ENCODE measurements at places on chromosomes 1 and 21. TPM values are rescaled to one million over a fixed set of nuclear protein-coding genes. Genes with fewer than 3 reads are reported as not detected.

Gene CLCA1
- total RNA-seq: not detected

Gene RPTN
- not detected for total RNA-seq

Gene DENND2D
- 207 TPM for total RNA-seq

Gene GBP7
- 0.15 TPM for total RNA-seq

Gene VAV3
- total RNA-seq: 2.3 TPM

Gene DISC1
- 17.5 TPM for total RNA-seq

GRCh38 chr1:201944639-201945038, 1.7 kb downstream of the LMOD1 start:
- DNase-seq: no peak

DNA sequence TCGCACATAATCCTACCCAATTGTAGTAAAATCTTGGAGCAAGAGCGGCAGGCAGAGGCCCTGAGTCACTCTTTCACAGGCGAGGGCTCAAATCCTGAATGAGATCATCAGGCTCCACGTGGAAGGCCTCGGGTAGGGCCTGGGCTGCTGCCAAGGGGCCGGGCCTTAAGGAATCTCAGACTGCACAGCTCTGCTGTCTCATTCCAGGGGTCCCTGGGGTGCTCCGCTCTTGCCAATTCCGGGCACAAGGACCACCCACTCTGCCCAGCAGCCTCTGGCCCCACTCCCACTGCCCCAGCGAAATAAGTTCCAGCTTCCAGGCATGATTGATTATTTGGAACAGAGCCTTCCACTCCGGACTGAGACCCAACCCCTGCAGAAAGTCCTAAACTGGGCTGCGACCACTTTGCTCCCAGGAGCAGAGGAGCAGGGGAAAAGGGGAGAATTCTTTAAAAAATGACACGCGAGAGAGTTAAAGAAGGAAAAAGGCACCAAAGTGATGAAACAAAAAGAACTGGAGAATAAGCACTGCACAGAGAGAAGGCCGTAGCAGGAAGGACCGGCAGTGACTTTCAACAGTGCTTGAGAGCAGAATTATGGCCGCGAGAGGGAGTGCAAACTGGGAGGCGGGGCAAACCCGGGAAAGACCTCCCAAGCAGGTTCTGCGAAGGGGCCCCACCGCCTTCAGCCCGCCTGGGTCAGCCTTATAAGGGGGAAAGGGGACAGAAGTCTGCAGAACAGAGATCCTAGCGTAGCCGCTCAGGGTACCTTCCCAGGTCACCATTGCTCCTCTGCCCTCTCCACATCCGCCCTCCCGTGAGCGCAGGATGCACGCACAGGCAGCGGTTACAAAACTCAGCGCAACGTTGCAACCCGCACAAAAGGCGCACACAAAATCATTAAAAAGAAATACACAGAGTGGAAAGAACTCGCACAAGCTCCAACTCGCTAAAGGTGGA, 2.0 kb downstream of the ADAMTS1 start:
- peak; percentile 44 for DNase-seq

- DNase-seq: no peak
These were observed 134.7 kb downstream of the NR5A2 start for GRCh38 chr1:200162258-200162657.

GRCh38 chr1:20160034-20160433, 20.9 kb downstream of the PLA2G2F start:
- no peak for DNase-seq

GRCh38 chr1:85449356-85449755, 15.6 kb downstream of the DDAH1 start:
- DNase-seq: no peak

- DNase-seq: no peak
These were observed 21.2 kb downstream of the AGRN start for GRCh38 chr1:1041092-1041523.

GRCh38 chr1:10724948-10725847, 71.2 kb downstream of the CASZ1 start:
- no peak for DNase-seq
